CD4-positive, alpha-beta T cell treated with Interleukin-15 for 4 hours (primary cell): ENCODE measurements at places on chromosomes 12 and 14.

DNA sequence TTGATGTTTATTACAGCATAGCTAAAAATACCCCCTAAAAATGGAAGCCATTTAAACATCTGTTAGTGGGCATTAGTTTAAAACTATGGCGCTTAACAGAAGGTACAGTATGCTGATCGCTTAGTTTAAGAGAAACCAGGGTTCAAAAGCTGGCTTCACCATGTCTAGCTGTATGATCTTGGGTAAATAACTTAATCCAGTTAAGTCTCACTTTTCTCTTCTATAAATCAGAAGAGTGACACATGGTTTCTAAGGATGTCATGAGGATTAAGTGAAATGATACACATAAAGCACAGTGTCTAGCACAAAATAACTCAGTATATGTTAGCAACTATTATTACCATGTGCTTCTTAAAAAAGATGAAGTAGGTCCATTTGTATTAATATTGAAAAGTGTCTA, 38.7 kb downstream of the STK38L start:
- no peak for DNase-seq

DNA sequence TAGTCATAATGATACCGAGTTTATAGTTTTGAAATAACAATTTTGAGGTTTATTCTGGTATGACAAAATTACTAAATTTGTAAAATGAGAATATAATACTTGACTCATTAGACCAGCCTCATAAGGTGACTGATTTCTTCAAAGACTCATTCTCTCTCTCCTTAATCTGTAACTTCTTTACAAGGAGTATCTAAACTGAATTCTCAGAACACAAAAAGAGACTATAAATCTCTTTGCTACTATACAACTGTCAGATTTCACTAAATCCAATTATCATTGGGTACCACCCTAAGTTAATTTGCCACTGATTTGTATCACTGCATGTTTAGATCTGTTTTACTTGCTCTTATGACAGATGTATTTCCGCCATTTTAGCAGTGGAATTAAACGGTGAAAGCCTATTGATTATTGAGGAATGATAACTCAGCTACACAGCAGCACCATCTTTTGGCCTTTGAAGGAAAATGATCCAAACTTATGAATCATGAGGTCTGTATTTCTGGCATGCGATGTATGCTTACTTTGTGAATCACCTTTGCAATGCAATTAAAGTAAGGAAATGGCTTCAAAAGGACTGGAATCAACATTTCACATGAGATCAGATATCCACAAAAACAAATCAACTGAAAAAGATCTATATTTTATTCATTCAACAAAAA, 161.2 kb downstream of the RERGL start:
- no peak for DNase-seq

- no peak for DNase-seq
Measured at GRCh38 chr12:26870491-26871419, 37.8 kb upstream of the ITPR2 start.

DNA sequence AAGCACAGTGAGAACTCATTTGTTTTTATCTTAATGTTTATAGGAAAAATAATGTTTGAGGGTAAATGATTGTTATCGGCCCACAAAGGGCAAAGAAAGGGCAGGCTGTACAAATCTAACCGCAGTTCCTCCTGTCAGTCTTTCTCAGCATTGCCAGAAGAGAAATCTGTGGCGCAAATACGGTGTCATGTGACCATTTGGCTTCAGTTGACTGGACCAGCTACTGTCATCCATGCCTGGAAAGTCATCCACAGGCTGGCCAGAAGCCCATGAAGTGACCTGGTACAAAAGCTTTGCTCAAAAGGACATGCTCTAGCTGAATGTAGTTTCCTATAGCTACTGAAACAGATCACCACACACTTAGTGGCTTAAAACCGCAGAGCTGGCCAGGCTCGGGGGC, 43.6 kb downstream of the HCAR2 start:
- no peak for DNase-seq

GRCh38 chr14:64784006-64784405, 79.8 kb downstream of the PLEKHG3 start:
- no peak for DNase-seq

- DNase-seq = no peak
Measured at GRCh38 chr14:80973931-80974641, 18.7 kb downstream of the TSHR start.

- DNase-seq = no peak
Measured at GRCh38 chr14:56794557-56795283, 15.6 kb downstream of the OTX2 start.

GRCh38 chr12:68733661-68734071, 12.3 kb upstream of the SLC35E3 start:
- no peak for DNase-seq

DNA sequence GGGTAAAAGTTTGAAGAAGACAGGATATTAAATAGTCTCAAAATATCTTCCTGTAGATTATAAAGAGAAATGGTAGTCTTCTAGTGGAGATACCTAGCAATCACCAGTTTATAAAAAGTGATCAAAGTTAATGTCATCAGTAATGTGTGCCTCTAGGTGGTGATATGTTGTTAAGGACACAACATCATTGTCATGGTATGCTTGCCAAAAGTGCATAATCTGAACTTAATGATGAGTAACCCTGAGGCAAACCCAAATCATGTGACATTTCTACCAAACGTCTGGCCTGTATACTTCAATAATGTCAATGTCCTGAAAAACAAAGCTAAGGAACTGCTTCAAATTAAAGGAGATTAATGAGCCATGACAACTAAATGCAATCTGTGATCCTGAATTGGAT, 214.7 kb downstream of the PHLDA1 start:
- DNase-seq = peak; percentile 60

GRCh38 chr12:91059211-91059610, 1.4 kb upstream of the KERA start:
- no peak for DNase-seq

GRCh38 chr12:67415473-67415872, 146.3 kb downstream of the CAND1 start:
- DNase-seq = no peak

DNA sequence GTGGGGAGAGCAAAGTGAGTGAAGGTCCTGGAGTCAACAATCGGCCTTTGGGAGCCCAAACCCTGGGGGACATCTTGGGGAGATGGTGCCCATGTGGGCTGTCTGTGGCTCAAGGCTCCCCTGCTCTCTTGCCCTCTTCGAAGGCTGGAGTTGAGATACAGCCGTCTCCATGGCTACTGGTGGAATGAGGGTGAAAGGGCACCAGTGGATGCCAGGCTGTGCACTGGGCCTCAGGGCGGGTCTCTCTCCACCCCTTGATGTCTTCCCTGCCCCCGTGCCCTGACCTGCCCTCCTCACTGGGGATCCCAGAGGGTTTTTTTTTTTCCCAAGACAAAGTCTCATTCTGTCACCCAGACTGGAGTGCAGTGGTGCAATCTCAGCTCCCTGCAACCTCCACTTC, 2.0 kb upstream of the ANKRD9 start:
- no peak for DNase-seq

DNA sequence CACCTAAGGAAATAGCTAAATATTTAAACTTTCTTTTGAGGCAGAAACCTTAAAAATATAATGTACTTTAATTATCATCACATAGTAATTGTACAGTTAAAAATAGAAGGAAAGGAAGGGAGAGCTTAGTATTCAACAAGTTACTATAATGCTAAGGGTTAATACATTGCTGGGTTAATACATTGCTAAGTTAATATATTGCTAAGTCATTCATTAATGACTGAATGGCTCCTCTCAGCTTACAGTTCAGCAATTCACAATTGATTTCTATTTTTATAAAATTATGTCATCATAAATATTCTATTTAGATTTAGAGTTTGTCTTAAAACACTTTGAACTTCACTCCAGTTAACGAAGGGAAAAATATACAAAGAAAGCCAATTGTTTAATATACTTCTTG, 207.9 kb downstream of the BMP4 start:
- no peak for DNase-seq

DNA sequence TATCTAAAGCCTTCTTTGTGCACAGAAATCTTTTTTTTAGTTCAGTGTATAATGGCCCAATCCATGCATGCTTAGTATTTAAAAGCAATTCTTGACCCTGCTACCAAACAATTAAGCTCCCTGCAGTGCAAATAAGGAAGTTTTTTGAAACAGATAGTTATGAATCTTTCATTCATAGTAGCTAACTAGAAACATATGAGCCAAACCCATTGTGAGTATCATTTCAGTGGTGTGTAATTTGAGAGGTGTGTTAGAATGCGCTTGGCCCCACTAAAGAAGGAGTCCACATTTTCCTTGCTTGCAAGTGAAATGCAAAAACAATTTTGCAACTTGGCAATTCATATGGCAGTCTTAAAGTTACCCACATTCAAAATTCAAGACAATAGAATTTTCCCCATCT, 14.4 kb downstream of the EPS8 start:
- DNase-seq = no peak

GRCh38 chr12:4826909-4827308, 82.8 kb upstream of the KCNA1 start:
- no peak for DNase-seq

- no peak for DNase-seq
Measured at GRCh38 chr14:102931580-102932285, 9.3 kb downstream of the AMN start.

GRCh38 chr12:12585115-12585863, 22.6 kb upstream of the DUSP16 start:
- no peak for DNase-seq

DNA sequence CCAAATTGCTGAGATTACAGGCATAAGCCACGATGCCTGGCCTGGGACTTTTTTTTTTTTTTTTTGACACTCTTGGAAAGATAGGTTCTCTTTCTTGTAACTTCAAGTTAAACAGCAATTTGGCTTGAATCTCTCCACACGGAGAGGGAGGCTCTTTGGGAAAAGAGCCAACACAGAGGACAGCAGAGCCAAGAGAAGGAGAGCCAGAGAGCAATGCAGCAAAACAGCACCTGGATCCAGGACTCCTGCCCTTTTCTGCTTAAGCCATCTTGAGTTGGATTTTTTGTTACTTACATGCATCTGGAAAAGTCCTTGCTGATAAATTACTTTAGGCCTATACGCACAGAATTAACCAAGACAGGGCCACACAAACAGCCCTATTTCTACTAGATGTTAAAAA, 176.8 kb downstream of the APAF1 start:
- DNase-seq = no peak

DNA sequence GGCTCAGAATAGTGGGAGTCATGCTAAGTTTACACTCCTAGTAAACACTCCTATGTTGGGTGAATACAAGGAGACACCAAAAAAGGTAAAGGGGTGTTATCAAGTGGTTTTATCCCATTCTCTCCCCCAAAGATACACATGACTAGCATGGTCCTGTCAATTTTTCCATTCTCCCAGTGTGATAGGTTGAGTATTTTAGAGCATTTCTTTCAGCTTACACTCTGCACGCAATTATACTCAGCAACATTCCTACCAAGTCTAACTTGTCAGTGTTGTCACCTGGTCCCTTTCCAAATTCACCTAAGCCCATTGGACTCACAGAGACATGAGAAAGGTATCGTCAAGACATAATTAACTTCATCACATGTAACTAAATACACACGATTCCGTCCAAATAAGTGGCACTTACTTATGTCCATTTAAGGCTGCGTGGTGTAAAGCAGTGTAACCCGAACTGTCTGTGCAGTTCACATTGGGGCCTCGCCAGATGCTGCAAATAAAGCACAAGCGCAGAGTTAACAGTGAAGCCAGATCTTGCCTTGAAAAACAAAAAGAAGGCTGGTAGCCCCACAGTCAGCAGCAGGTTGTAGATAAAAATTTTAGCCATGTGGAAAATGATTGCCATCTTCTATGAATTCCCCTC, 159.7 kb downstream of the ANKS1B start:
- DNase-seq = no peak

- no peak for DNase-seq
Measured at GRCh38 chr14:55221186-55221585, 29.8 kb upstream of the DLGAP5 start.

DNA sequence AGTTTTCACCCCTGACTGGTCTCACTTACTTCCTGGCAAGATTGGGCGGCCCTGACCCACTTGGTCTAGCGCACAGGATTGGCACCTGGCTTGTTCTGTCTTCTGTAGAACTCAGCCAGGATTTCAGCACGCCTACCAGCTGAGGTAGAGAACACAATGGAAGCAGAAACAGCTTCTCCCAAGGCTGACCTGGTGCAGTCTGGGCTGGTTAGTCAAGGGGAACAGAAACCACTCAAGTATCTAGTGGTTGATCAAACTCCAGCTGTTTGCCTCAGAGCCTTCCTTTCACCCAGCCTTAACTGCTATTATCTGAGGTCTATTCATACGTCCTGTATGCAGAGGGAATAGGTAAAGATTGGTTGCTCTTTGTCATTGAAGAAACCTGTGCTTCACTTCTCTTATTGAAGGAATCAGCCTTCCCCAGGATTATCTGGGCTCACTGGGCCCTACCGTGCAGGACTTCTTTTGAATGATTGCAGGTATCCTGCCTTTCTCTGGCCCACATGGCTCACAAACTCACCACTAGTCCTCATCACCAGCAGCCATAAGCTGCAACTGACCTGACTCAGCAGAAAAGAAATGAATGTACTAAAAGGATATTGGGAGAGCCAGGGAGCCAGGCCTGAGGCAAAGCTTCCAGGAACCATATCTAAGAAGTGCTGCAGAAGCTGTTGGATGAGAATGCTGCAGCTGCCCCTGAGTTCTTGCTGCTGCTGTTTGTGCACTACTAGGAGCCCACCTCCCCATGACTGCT, 2.5 kb upstream of the PLEKHD1 start:
- DNase-seq = no peak

GRCh38 chr12:96242597-96242996, 48.4 kb downstream of the ELK3 start:
- DNase-seq = peak; percentile 20

- no peak for DNase-seq
Measured at GRCh38 chr12:27400856-27401354, 45.6 kb upstream of the SMCO2 start.

GRCh38 chr12:128682548-128683275, 141.0 kb downstream of the SLC15A4 start:
- no peak for DNase-seq
